ENCODE measurements at places on chromosomes 1 and 21.

- no peak for DNase-seq
Measured at GRCh38 chr1:2210084-2210653, 15.6 kb upstream of the FAAP20 start.

- DNase-seq, result no peak
Measured at GRCh38 chr1:91789273-91789997, 96.5 kb downstream of the TGFBR3 start.

DNA sequence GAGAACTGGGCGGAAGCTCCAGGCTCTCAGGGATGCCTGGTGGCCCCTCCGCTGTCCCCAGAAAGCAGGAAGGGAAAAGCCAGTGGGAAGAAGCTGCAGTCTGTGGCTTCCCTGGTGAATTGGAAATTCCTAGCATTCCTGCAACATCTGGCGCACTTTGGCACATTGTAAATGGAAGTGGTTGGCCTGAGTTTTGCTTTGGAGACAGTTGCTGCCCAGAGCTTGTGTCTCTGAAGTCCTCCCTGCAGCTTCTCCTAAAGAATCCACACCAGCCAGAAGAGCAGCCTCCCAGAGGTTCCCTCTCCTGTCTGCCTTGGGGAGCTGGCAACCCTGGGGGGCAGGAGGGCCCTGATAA lies 48.2 kb downstream of the ARHGEF10L start:
- DNase-seq, result no peak

DNA sequence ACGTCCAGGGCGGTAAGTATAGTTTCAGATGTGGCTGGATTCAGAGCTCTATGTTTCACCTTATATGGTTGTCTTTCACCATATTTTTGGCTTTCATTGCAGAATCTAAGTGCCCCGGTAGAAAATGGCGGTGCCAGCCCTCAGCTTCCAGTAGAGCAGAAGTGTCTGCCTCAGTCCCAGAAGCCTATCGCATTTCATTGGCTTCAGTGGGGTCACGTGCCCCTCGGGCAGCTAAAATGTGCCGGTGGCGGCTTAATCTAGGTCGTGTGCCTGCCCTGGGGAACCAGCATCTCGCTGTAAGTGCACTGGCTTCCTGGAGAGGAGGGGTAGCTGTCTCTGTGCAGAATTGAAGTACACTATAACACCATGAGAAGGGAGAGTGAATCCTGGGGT lies 107.4 kb upstream of the MAGI3 start:
- no peak for DNase-seq

DNA sequence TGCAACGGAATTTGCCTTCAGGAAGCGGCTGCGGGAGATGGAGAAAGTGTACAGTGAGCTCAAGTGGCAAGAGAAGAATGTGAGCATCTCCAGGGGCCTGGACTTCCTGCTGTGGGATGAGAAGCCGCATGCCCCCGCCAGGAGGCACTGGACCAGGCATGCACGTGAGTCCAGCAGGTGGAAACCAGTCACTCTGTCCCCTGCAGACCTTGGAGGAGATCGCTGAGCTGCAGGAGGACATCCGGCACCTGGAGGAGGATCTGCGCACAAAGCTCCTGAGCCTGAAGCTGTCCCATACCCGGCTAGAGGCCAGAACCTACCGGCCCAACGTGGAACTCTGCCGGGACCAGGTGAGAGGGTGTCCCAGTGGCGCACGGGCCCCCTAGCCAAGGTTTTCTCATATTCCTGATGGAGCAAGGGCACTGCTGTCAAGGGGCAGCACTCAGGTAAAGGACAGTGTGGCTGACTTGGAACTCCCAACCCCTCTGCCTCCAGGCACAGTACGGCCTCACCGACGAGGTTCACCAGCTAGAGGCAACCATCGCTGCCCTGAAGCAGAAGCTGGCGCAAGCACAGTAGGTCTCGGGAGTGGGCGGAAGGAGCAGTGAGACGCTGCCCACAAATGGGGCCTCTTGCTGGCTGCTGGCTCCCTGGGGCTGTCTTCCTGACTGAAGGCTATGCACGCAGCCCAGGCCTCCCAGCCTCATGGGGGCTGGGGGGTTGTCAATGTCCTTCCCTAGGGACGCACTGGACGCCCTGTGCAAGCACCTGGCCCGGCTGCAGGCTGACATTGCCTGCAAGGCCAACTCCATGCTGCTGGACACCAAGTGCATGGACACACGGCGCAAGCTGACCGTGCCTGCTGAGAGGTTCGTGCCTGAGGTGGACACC lies 1.2 kb upstream of the ADPRS start:
- DNase-seq, result no peak

GRCh38 chr1:40310983-40311642 lies 6.0 kb downstream of the COL9A2 start:
- no peak for DNase-seq
